ENCODE measurements at places on chromosomes 4 and X. TPM values are rescaled to one million over a fixed set of nuclear protein-coding genes. Genes with fewer than 3 reads are reported as not detected.

Gene HSFX3
- total RNA-seq: not detected

Gene PDLIM3
- total RNA-seq: not detected

Gene LONRF3
- 2.9 TPM for total RNA-seq

Gene POU4F2
- not detected for total RNA-seq

Gene AFF2
- total RNA-seq: not detected

Gene NWD2
- not detected for total RNA-seq

Gene FREM3
- not detected for total RNA-seq

Gene PABPC1L2B
- total RNA-seq: not detected

Gene BMP3
- total RNA-seq: not detected

Gene CYLC1
- not detected for total RNA-seq

Gene UCP1
- total RNA-seq: not detected

Gene IL1RAPL1
- 0.04 TPM for total RNA-seq

Gene INPP4B
- total RNA-seq: 6.3 TPM

Gene UGT2A3
- 0.09 TPM for total RNA-seq

Gene RASGEF1B
- not detected for total RNA-seq

Gene TMEM47
- total RNA-seq: 0.81 TPM

Gene PAK3
- total RNA-seq: not detected

Gene ENPEP
- 0.07 TPM for total RNA-seq

Gene NOX1
- not detected for total RNA-seq

Gene TMEM271
- not detected for total RNA-seq

Gene SPANXN4
- not detected for total RNA-seq

Gene HEPH
- not detected for total RNA-seq

Gene SMIM10L2A
- total RNA-seq: 0.14 TPM

Gene UGT8
- total RNA-seq: 0.17 TPM

Gene C1QTNF7
- not detected for total RNA-seq

Gene SMIM43
- total RNA-seq: 0.46 TPM

Gene EPGN
- 0.07 TPM for total RNA-seq

Gene MAGEA12
- total RNA-seq: 0.17 TPM

Gene EXOC1L
- total RNA-seq: not detected

Gene GPR119
- not detected for total RNA-seq

Gene PRRG1
- 5.1 TPM for total RNA-seq

All from A549 treated with CORT108297 at 1 μM for 4 hours (cell line).